ENCODE measurements at places on chromosomes 6 and 20.

DNA sequence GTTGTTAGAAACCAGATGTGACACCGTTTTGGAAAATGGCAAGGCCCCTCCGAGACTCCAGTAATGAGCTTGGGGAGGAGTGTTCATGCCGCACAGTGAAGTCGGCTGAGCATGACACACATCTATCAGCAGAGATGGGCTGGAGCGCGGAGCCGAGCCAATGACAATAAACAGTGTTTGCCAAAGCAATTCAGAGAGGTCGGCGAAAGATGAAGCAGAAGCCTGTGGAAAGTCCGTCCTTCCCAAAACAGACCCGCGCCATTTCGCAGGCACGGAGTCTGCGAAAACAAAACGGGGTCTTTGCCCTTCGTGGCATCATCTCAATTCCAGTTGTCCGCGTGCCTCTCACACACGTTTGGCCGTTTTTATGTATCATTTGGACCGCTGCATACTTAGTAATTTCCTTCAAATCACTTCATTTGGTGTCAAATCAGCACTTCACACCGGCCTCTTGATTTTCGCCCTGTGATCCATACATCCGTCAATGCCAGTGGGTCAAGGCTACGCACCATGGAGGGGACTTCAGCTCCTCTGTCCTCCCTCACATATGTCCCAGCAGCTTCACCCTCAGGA is 71.3 kb downstream of the SULF2 start:
- DNase-seq, result no peak

DNA sequence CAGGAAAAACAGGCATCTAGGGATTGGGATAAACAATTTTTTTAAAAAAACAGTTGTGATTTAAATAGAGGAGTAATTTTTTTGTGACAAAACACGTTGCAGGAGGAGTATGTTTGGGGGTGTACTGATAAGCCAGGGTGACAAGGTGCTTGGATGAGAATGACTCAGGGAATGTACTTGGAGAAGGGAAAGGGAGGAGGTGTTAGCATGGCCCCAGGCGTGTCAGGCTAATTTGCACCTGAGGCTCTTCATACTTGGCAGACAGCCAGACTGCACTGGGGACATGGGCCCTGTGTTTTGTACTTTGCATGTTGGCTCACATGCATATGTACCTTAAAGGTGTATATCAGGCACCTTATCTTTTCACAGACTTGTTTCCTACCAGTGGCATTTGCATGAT is 22.8 kb downstream of the PANK2 start:
- DNase-seq, result no peak

GRCh38 chr6:21438237-21438985 is 155.1 kb upstream of the SOX4 start:
- DNase-seq, result no peak

GRCh38 chr6:118719351-118720124 is 68.1 kb upstream of the CEP85L start:
- DNase-seq, result no peak

- no peak for DNase-seq
These were observed 13.6 kb downstream of the SERPINB6 start for GRCh38 chr6:2957696-2958330.

- DNase-seq, result no peak
These were observed 11.4 kb upstream of the KIF25 start for GRCh38 chr6:167985911-167986595.

DNA sequence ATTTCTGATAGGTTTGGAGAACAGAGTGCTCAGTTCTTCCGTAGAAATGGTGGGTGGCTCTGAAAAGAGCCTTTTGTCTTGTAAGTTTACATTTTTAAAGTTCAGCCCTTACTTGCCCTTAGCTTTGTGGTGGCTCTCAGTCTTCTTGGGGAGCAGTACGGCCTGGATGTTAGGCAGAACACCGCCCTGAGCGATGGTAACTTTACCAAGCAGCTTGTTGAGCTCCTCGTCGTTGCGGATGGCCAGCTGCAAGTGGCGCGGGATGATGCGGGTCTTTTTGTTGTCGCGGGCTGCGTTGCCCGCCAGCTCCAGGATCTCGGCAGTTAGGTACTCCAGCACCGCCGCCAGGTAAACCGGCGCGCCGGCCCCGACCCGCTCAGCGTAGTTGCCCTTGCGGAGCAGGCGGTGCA is 19.5 kb downstream of the OR2B2 start:
- DNase-seq, result no peak

- DNase-seq, result no peak
These were observed 116.2 kb downstream of the DTNBP1 start for GRCh38 chr6:15546591-15546990.

DNA sequence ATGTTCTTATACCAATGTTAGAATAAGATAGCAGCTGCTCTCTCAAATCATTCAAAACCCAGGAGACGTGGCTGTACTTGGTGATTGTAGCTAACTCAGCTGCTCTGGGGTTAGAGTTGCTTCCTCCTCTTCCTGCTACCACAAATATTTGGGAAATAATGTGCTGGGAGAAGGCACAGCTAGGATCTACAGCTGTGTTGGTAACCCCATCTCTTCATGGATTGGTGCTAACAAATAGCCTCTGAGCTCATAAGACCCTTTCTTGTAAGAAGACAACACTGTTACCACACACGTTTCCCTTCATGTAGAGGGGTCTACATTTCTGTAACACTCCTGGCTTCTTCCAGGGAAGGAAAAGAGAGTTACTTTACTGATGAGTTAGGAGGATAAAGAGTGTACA is 911.0 kb upstream of the CITED2 start:
- no peak for DNase-seq

GRCh38 chr20:48042628-48043027 is 257.3 kb upstream of the SULF2 start:
- DNase-seq, result no peak

DNA sequence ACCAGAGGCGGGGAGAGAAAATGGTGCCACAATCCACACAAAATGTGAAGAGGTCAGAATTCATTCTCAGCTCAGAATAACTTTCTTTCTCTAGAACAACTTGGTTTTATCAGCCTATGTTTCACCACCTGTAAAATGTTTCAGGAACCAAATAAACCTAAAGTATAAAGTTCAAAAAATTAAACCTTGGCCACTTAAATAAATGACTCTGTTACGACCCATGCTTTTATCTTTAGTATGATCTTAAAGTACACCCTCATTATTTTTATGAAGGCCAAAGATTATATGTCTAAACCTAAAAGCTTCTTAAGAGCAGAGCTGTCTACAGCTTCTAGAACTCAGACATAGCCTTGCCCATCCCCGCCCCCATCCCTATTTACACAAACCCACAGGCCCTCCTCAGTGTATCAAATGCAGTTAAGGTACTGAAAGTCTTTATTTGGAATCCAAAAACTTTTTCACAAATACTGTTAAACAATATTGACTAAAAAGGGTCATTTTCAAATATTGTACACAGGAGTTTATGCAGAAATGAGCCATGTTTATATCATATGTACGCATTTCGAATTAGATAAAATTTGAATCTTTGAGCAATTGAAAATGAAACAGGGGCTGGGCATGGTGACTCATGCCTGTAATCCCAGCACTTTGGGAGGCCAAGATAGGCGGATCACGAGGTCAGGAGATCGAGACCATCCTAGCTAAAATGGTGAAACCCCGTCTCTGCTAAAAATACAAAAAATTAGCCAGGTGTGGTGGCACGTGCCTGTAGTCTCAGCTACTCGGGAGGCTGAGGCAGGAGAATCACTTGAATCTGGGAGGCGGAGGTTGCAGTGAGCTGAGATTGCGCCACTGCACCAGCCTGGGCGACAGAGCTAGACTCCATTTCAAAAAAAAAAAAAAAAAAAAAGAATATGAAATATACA is 5.7 kb upstream of the NHSL1 start:
- DNase-seq, result no peak

DNA sequence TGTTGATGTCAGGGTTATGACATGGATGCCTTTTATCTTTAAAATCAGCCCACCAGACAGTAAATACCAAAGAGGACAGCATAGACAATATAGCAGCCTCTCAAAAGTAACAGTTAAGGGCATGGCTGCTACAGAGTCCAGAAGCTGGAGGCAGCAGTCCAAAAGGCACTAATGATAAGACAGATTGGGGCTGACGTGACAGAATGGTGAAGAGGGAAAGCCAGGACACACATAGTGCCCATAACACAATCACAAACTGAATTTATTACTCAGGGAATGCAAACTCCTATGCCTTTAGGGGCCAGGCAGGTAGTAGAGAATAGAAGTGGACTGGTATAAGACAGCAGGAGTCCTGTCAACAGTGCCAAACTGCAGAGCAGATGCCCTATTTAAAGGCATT is 40.7 kb downstream of the TP53INP2 start:
- DNase-seq, result no peak

DNA sequence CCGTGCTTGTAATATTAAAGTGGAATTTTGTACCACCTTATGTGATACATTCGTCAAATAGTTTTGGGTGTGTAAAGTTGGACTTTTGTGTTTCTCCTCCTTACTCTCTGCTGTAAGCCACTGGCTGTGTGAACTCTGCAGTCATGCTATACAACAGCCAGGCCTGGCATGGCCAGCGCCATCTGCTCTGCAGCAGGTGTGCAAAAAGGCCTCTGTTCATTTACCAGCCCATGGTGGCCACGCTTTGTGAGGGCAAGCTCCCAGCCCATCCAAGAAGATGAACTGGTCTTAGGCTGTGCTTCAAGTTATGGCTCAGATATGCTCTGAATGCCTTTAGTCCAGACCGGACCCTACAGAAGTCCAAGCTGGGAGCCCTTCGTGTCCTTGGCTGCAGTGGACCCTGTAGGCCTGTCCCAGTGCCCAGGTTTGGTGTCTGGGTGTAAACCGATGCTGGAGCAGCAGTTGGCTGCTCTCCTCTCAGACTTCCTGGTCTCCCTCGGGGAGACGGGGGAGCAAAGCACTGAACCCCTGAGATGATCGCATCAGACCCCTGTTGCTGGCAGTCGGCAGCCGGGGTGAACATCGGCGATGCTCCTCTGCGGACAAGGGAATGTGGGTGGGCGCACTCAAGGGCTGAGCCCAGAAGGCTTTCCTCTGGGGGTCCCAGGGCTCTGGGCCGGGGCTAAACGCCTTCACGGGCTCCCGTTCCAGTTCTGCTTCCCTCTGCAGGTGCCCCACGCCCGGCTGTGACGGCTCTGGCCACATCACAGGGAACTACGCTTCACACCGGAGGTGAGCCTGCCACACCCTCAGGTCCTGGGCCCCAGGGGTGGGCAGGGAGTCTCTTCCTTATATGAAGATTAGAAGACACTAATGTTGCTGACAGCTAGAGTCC is 28.6 kb upstream of the PCMTD2 start:
- no peak for DNase-seq

GRCh38 chr6:97850458-97851212 is 567.6 kb upstream of the MMS22L start:
- DNase-seq, result no peak

DNA sequence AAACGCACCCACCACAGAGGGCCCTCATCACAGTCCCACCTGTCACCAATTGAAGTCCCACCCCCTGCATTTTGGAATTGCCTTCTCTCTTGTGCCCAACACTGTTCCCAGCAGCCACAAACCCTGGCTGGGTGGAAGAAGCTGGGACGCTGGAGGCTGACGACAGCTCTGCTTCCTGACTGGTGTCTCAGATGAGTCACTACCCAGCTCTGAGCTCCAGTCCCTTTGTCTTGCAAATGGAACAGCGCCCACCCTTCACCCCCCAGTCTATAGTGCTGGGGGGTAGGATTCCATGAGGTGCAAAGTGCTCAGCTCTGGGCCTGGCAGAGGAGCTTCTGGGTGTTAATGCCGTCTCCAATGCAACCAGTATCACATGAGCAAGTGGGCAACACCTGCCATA is 85.3 kb downstream of the DLGAP4 start:
- no peak for DNase-seq

DNA sequence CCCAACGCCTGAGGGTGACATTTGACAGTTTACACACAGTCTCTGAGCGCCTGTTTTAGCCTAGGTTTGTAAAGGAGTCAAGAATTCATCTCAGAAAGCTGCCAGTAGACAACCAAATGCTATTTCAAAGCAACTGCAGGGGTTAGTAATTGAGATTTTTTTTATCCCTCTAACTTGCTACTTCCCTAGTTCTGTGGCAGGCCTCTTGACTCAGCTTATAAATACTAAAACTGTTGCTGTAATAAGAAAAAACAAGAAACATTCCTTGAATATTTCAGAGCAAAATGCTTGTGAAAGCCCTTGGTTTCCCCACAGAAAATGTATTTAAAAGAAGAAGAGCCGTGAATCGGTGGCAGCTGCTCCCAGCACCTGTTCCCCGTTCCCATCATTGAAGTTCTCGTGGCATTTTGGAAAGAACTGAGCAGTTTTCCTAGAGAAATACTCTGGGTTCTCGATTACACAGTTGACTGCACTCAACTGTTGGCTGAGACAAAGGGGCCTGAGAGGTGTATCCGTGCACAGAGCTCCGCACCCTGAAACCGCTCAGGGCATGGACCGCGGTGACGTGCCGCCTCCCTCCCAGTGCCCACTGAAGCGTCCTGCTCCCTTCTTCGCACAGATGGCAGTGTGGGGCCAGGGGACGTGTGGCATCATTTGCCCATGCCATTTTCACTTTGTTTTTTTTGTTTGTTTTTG is 20.9 kb downstream of the DLL1 start:
- no peak for DNase-seq

- DNase-seq, result no peak
These were observed 734 bp downstream of the FAM110A start for GRCh38 chr20:834151-834746.

DNA sequence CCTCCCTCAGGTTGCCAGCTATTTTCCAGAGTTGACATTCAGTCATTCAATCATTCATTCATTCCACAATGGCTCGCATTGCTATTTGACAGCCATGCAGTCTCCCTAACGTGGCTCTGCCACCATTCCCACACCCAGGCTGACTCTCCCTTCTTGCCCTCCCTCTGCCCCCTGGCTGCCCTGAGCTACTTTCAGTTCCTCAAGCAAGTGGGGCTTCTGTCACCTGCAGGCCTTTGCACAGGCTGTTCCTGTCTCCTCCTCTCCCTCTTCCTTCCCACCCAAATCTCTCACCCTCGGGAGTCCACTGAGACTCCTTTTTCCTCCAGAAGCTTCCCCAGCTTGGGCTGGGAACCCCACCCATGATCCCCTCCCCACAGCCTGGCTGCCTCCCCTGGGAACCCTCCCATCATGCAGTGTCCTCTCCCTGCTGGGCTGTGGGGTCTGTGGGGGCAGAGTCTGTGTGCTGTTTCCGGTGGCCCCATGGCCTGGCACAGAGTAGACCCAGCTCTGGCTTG is 2.6 kb downstream of the PACSIN1 start:
- DNase-seq, result no peak

DNA sequence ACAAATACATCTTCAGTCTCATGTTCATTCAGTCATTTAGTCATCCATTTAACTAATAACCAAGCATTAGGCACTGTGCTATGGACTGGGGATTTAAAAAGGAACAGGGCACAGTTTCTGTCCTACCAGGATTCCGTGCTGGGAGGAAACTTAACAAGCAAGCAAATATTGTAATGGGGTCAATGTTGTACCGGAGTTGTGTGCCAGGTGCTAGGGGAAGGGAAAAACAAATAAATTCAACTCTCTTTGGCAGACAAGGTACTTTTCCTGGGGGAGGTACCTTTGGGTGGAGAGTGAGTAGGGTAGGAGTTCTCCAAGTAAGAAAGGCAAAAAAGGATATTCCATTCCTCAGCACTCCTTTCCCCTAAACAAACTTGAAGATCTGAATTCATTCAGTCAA is 90.3 kb downstream of the OLIG3 start:
- DNase-seq, result no peak
